ENCODE measurements at places on chromosomes 7 and 10. TPM values are rescaled to one million over a fixed set of nuclear protein-coding genes. Genes with fewer than 3 reads are reported as not detected.

- peak; percentile 12 for DNase-seq
These were observed 182.9 kb downstream of the ANK3 start for GRCh38 chr10:60206735-60207134.

- no peak for DNase-seq
These were observed 109.2 kb upstream of the PRR15 start for GRCh38 chr7:29454464-29454863.

GRCh38 chr7:16484453-16485158, 19.1 kb upstream of the SOSTDC1 start:
- peak; percentile 17 for DNase-seq

- no peak for DNase-seq
These were observed 1106.0 kb upstream of the AUTS2 start for GRCh38 chr7:68492359-68492690.

GRCh38 chr10:77168861-77169260, 468.7 kb downstream of the KCNMA1 start:
- no peak for DNase-seq

DNA sequence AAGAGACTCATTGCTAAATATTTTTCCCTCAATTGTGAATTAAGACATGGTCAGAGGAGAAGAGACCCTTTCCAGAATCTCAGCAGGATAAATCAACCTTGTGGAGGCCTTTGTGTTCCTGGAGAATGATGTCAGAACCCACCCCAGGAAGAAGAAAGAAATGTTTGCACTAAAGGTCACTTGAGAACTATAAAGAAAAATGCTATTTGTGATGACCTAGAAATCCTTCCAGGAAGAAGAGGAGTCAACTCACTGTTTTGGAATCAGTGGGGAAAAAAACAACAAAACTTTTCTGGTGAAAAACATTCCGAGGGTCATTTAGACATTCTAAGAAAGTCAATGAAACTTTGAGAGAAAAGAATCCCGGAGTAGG, 129.1 kb upstream of the ANKRD1 start:
- peak; percentile 47 for DNase-seq

GRCh38 chr7:143965280-143965679, 10.6 kb downstream of the OR2F1 start:
- peak; percentile 33 for DNase-seq

DNA sequence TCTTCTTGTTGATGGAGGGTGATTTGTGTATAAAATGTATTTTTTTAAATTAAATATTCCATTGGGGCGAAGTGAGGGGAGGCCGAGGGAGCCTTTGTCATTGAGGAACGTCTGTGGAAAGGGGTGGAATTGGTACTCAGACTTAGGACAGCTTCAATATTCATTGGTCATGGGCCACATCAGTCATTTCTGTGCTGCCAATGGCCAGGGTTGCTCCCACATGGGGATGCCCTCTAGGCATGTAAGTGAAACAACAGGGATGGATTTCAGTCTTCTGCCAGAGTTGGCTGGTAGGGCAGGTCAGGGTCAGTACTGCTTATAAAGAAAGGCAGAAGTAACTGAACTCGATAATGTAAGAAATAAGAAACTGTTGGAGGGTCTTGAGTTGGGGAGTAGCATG, 47.2 kb downstream of the NEURL1 start:
- DNase-seq = no peak

- no peak for DNase-seq
These were observed 233.6 kb downstream of the ANK3 start for GRCh38 chr10:60155943-60156683.

GRCh38 chr10:99674762-99675161, 15.5 kb downstream of the ENTPD7 start:
- no peak for DNase-seq

- no peak for DNase-seq
These were observed 8.4 kb upstream of the LRRC61 start for GRCh38 chr7:150314639-150315239.

GRCh38 chr7:63899691-63900393, 98.8 kb upstream of the ZNF722 start:
- no peak for DNase-seq

DNA sequence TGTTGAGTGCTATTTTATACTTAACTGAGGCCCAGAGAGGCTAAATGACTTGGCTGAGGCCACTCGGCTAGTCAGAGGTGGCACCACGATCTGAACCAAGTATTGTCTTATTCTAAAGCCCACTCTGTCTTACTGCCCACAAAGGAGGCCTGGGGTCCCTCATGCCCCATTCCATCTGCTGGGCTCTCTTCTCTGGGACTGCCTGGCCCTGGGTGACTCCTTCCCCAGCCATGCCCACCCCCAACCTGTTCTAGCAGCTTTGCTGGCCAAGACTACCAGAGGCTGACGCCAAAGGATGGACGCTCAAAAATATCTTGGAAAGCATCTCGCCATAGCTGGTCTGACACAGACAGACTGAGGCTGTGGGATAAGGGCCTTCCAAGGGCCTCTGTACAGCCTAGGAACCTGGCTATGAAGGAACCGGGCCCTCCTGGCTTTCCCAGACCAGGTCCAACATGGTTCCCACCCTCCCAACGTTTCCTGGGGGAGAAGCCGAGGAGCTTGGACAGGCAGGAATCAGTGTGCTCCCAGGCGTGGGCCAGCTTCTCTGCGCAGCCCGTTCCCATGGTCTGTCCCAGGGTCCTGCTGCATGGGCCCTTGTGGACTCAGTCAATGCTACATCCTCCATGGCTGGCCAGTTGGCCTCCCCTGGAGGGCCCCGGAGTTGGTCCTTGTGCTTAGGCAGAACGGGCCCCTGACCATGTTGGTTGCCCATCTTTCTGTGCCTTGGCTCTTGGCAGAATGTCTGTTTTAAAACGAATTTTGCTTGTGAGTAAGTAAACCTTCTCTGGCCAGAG, 11.7 kb downstream of the HSPA12A start:
- DNase-seq = no peak

- peak; percentile 88 for DNase-seq
These were observed 48.5 kb upstream of the SLC29A3 start for GRCh38 chr10:71270301-71271220.

GRCh38 chr7:77644774-77645173, 51.5 kb upstream of the RSBN1L start:
- DNase-seq = no peak

DNA sequence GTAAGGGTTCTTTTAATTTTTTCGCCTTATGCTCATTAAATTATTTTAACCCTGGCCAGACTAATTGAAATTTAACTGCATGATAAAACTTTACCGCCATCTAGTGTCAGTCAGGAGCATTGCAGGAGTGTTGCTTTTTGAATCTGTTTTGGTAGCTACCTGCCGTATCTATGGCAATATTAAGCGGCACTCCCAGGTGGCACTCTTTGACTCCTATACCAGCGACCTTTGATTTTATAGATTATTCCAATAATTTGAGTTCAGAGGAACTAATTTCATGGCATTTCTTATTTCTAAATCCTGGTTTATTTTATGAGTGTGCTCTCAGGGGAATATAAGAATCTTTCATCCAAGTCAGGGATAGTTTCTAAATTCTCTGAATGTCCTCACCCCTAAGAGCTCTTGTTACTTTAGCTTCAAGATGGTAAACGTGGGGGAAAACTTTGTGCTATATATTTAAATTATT, 198.9 kb downstream of the REEP3 start:
- peak; percentile 64 for DNase-seq

GRCh38 chr10:114755537-114755936, 66.0 kb upstream of the FHIP2A start:
- DNase-seq = no peak

DNA sequence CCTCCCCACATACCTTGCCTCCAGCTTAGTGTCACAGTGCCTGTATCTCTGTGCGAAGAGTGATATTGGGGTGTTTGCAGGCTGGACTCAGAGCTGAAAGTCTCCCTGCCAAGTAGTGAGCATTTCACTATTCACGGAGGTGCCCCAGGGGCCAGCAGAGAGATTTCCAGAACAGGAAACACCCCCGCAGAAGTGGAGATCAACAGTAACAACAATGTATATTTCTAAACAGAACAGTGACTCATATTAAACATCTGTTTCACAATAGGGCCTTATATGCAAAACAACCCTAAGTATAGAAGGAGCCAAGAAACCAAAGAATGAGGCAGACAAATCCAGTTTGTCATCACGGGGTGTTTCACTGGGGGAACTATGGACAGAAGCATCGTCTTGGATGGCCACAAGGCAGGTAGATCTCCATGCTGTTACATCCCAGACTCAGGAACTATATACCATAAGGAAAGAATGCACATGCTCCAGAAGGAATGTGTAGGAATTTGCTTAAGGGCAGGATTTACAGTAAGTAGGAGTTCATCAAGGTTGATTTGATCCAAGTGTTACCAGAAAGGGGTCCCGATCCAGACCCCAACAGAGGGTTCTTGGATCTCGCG, 29.3 kb upstream of the CCL24 start:
- peak; percentile 96 for DNase-seq

GRCh38 chr7:5613607-5614006, 167.9 kb downstream of the RNF216 start:
- no peak for DNase-seq

- DNase-seq = no peak
These were observed 8.1 kb downstream of the DNAH11 start for GRCh38 chr7:21550821-21551531.

DNA sequence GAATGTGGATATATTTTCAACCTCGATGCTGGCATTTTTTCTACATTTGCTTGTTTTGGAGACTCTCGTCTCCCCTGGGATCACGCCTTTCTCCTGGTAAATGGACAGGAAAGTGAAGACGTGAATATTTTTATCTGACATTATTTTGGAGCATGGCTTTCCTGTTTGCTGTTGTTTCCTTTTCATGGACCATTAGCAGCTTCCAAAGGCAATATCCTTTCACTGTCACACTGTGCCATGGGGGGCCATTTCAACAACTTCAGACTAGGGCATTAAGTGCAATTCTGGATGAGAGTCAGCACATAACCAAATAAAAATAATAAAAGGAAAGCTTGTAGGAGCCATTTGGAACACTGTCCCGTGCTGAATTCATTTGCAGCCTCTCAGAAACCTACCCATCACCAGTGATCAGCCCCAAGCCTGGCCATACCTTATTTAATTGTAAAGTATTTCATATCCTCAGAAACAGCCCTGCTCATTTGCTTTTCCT, 75.9 kb upstream of the NEUROD6 start:
- no peak for DNase-seq

DNA sequence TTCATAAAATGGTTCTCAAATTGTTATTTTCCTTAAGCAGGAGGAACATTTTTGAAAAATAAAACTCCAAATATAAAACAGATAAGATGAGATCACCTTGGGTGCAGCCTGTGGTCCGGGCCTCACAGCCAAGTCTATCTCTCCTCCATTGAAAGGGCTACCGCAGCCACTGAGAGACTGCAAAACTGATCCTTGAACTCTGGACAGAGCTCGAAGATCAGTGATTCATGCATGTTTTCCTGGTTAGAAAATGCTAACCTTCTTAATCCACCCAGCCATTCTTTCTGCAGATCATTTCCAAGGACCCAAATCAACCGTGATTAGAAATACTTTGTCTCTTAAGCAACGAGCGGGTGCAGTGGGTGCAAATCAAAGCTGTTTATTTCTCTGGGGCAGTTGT, 378.8 kb downstream of the PLXDC2 start:
- no peak for DNase-seq

DNA sequence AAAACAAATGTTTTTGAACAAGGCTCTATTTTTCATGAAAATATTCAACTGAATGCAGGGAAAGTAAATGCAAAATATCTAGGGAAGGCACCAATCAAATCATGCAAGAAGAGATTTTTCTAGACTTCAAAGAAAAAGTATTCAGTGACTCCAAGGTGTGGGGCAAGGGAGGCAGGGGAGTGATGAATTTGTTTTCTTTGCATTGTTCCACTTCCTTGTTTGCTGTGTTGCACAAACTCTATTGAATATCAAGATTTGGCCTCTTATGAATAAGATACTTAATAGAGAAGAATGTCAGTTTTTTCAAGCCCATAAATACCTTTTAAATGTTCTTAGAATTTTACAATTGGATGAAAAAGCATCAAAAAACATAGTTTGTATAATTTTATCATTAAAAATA, 26.4 kb downstream of the STEAP1 start:
- DNase-seq = no peak

- no peak for DNase-seq
These were observed 15.3 kb downstream of the CCM2 start for GRCh38 chr7:45015313-45015712.

DNA sequence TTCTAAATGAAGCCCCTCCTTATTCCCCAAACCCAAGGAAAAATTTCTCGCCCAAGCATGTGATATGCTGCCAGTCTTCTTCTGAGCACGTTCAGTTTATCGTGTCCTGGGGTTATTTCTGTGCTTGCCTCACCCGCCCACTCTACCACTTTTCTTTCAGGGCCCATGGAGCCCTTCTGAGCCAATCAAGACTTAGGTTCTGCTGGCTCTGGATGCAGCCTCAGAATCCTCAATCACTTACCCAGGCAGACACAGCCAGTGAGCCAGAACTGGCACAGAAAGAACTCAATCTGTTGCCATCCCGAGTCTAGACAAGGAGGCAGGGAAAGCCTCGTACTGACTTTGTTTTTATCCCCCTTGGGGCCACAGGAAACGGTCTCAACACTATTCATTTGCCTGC, 34.2 kb upstream of the C10orf90 start:
- DNase-seq = no peak

- peak; percentile 57 for DNase-seq
These were observed 269.3 kb downstream of the BICC1 start for GRCh38 chr10:58781873-58782488.

GRCh38 chr10:85612378-85612775, 754.2 kb downstream of the GRID1 start:
- no peak for DNase-seq

GRCh38 chr10:91104193-91105041, 116.0 kb upstream of the PCGF5 start:
- DNase-seq = no peak

GRCh38 chr7:43199371-43200160, 87.1 kb downstream of the HECW1 start:
- peak; percentile 39 for DNase-seq

DNA sequence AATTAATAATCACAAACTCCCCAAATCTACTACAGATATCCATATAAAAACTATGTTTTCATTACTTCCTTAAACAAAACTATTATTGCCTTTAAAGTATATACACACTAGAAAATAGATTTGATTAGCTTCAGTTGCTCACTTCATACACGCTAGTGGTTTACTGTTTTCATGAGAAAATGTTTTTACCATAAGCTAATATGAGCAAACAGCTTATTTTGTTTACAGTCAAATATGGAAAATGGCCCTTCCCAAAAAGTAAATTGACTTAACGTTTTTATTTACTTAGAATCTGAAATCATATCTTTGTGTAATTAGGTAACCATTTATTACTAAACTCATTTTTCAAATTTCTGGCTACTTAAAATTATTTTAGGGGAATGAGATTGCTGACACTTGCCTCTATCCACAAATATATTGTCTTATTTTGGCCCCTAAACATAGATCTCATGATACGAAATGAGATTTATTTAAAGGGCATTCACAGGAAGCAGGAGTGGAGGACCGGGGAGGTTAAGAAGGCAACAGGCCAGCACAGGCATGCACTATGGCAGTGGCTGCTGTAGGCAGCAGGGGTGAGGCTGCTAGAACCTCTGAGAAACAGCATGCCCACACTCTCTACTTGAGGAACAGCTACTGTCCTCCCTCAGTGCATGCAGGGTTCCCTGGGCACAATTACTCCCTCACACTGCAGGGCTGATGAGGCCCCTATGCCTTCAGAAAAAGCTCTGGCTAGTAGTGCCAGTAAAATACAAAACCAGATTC, 29.6 kb upstream of the SOSTDC1 start:
- no peak for DNase-seq

GRCh38 chr10:48693206-48693605, 8.5 kb downstream of the WDFY4 start:
- no peak for DNase-seq

Gene TAS2R3
- 1.3 TPM for total RNA-seq

Gene SLC37A3
- 79.0 TPM for total RNA-seq

Gene TRAPPC14
- 14.2 TPM for total RNA-seq

Gene OGDHL
- 0.32 TPM for total RNA-seq

Gene SAP25
- 0.32 TPM for total RNA-seq

Gene PTPRN2
- not detected for total RNA-seq

Gene TAS2R41
- not detected for total RNA-seq

Gene CPN1
- total RNA-seq = not detected

Data from fibroblast of villous mesenchyme (primary cell).